ENCODE measurements at places on chromosomes 1 and 21.

DNA sequence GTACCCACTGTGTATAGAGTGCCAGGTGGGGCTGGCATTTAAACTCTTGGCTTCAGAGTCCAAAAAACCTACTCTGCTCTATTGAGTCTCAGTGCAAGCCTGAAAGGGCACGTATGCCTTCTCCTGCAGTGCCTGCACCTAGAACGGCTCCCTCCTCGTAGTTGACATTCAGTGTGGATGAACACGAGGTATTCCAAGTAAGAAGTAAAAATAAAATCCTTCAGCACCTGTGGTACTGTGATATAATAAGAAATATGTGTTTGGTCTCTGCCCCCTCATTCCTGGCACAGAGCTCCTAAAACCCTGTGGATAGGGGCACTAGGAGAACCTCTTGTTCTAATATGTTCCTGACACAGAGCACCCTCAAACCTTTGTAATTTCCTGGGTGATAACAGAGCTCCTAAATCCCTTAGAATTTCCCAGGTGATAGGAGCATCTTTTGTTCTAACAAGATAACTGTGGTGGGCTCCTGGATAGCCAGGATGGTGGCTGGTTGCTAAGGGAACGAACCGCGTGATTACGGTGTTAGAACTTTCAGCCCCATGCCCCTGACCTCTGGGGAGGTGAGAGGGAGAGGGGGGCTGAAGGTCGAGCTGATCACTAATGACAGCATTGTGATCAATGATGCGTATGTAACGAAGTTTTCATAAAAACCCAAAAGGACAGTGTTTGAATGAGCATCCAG is 16.8 kb downstream of the UCK2 start:
- peak overlapping the region; percentile 78 for H3K27ac ChIP-seq
- DNase-seq, result no peak
- H3K4me3 ChIP-seq, result no peak overlapping the region
- no peaks in the 10 kb centered on the region for H3K27me3 ChIP-seq
- H3K4me1 ChIP-seq, result peaks cover 50% of the 10 kb centered on the region

DNA sequence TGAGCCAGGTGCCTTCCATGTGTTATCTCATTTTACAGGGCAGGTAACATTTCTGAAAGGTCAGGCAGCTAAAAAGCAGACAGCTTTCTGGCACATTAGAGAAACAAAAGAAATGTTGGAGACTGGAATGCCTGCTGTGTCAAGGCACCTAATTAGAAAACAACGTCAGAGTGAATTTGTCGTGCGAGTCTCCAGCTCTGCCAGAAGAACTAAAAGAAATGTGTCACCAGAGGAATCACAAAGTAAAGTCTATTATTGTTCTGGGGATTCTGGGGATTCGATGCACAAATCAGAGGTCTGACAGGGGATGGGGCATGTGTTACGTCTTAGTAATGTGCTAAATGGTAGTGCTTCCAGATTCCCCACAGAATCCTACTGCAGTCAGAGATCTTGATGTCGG is 89.3 kb downstream of the EDEM3 start:
- H3K27ac ChIP-seq, result no peak overlapping the region
- H3K4me3 ChIP-seq, result no peak overlapping the region
- peaks cover 19% of the 10 kb centered on the region for H3K27me3 ChIP-seq
- no peak for DNase-seq

GRCh38 chr1:223298701-223299100 is 65.3 kb downstream of the SUSD4 start:
- H3K4me3 ChIP-seq, result no peak overlapping the region
- peak overlapping the region; percentile 49 for H3K27ac ChIP-seq
- H3K4me1 ChIP-seq, result peaks cover 28% of the 10 kb centered on the region
- no peak for DNase-seq

- H3K4me1 ChIP-seq, result peaks cover 15% of the 10 kb centered on the region
- H3K36me3 ChIP-seq, result peaks cover 27% of the 10 kb centered on the region
- no peak overlapping the region for H3K27ac ChIP-seq
- no peaks in the 10 kb centered on the region for H3K27me3 ChIP-seq
- H3K4me3 ChIP-seq, result no peak overlapping the region
- no peak for DNase-seq
Measured at GRCh38 chr1:33428661-33429060, 2.2 kb downstream of the PHC2 start.

DNA sequence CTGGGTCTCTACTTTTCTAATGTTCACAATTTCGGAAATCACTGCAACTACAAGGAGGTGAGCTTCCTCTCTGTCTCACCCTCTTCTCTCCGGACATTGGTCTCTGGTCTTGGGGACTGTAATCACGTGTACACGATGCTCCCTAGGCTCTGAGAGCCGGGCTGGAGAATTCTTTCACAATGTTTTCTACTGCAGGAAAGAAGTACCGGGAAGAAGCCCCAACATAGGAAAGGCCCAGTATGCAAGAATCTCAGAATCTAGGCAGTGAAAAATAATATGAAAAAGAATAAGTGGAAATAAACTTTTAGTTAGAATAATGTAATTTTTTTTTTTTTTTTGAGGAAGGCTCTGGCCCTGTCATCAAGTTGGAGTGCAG is 13.5 kb upstream of the HJV start:
- H3K4me1 ChIP-seq, result peaks cover 9% of the 10 kb centered on the region
- H3K27ac ChIP-seq, result no peak overlapping the region
- no peaks in the 10 kb centered on the region for H3K36me3 ChIP-seq
- DNase-seq, result no peak

- peaks cover 5% of the 10 kb centered on the region for H3K27me3 ChIP-seq
- H3K4me3 ChIP-seq, result no peak overlapping the region
- no peak for DNase-seq
- H3K36me3 ChIP-seq, result no peaks in the 10 kb centered on the region
- peaks cover 4% of the 10 kb centered on the region for H3K4me1 ChIP-seq
- no peak overlapping the region for H3K27ac ChIP-seq
Measured at GRCh38 chr1:198423673-198424072, 116.8 kb downstream of the ATP6V1G3 start.

- H3K27me3 ChIP-seq, result peaks cover 46% of the 10 kb centered on the region
- no peak overlapping the region for H3K27ac ChIP-seq
- no peak overlapping the region for H3K4me3 ChIP-seq
- no peak for DNase-seq
- H3K4me1 ChIP-seq, result no peaks in the 10 kb centered on the region
Measured at GRCh38 chr1:17920881-17921640, 165.9 kb downstream of the ACTL8 start.

GRCh38 chr1:93123201-93123783 is 44.2 kb downstream of the MTF2 start:
- no peaks in the 10 kb centered on the region for H3K4me1 ChIP-seq
- H3K36me3 ChIP-seq, result peaks cover 52% of the 10 kb centered on the region
- H3K27ac ChIP-seq, result no peak overlapping the region
- H3K27me3 ChIP-seq, result no peaks in the 10 kb centered on the region
- DNase-seq, result no peak
- H3K4me3 ChIP-seq, result no peak overlapping the region

DNA sequence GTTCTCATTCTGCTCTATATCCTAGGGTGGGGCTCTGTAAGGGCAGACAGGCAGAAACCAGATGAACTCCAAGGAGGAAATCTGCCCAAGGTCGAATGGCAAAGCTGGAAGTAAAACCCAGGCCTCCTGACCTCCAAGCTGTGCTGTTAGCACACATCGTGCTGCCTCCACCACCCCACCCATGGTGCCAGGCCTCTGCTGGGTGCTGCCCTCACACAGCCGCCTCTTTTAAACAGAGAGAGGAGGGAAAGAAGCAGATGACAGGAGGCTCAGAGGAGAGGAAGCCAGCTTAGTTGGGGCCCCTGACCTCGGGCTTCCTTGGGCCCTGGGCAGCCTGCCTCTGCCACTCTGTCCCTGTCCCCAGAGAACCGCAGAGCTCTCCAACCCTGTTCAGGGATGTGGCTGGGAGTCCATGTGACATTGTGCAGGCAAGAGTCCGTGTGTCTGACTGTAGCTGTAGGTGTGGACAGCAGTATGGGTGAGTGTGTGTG is 1.1 kb downstream of the SYNC start:
- H3K4me1 ChIP-seq, result peaks cover 24% of the 10 kb centered on the region
- DNase-seq, result no peak
- peak overlapping the region; percentile 80 for H3K4me3 ChIP-seq
- no peaks in the 10 kb centered on the region for H3K36me3 ChIP-seq
- H3K27me3 ChIP-seq, result peaks cover 25% of the 10 kb centered on the region
- H3K27ac ChIP-seq, result no peak overlapping the region

DNA sequence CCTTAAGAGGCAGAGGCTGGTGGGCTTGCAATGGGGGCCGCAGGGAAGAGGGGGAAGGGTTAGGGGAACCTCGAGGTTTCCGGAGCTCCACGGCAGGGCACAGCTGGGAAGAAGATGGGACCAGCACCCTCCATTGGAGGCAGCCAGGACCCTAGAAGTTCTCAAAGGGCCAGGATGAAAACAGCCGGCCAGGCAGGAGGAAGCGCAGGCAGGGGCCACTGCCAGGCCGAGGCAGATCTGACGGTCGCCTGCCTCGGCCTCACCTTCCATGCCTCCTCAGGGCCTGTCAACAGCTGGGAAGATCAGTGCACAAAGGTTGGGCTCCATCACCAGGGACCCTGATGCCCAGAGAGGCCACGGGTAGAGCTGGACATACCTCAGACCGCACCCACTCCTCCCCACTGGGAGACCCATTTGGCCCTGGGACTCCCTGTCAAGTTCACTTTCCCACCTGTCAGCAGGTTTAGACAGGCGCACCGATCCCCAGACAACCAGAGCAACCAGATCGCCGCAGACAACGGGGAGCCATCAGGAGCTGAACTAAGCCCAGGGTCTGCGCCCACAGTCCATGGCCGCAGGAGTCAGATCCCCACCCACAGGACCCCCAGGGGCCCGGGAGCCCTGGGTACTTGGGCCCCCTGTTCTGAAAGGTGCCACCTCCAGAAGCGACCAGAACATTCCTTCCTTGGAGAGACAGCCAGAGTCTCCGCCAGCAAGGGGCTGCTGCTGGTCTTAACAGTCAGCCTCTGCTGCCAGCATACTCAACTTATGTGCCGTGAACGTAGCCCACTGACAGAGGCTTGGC is 2.2 kb downstream of the SLC19A1 start:
- peaks cover 26% of the 10 kb centered on the region for H3K4me1 ChIP-seq
- no peaks in the 10 kb centered on the region for H3K27me3 ChIP-seq
- peaks cover 4% of the 10 kb centered on the region for H3K36me3 ChIP-seq

- DNase-seq, result no peak
- peaks cover 9% of the 10 kb centered on the region for H3K27me3 ChIP-seq
- no peak overlapping the region for H3K4me3 ChIP-seq
- H3K36me3 ChIP-seq, result no peaks in the 10 kb centered on the region
- no peaks in the 10 kb centered on the region for H3K4me1 ChIP-seq
- no peak overlapping the region for H3K27ac ChIP-seq
Measured at GRCh38 chr1:160467576-160467975, 55.5 kb downstream of the SLAMF6 start.

DNA sequence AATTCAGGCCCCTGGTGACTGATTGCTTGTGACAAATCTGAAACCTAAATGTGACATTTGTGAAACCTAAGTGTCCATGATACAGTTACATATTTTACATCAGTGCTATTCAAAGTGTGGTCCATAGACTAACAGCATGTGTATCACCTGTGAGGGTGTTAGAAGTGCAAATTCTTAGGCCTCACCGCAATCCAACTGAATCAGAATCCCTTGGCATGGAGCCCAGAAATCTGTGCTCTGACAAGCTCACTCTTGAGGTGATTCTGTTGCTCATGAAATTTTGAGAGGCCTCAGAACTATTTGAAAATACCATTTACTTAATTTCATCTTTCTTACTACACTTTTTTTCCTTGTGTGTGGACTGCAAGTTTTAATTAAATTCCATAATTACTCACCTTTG is 587.9 kb downstream of the ADGRL2 start:
- no peaks in the 10 kb centered on the region for H3K27me3 ChIP-seq
- DNase-seq, result no peak
- no peak overlapping the region for H3K27ac ChIP-seq
- no peak overlapping the region for H3K4me3 ChIP-seq
- H3K4me1 ChIP-seq, result peaks cover 36% of the 10 kb centered on the region
- H3K36me3 ChIP-seq, result no peaks in the 10 kb centered on the region

GRCh38 chr1:22207511-22208267 is 64.8 kb upstream of the WNT4 start:
- no peak overlapping the region for H3K4me3 ChIP-seq
- H3K27me3 ChIP-seq, result peaks cover 88% of the 10 kb centered on the region
- peaks cover 33% of the 10 kb centered on the region for H3K4me1 ChIP-seq
- no peaks in the 10 kb centered on the region for H3K36me3 ChIP-seq

DNA sequence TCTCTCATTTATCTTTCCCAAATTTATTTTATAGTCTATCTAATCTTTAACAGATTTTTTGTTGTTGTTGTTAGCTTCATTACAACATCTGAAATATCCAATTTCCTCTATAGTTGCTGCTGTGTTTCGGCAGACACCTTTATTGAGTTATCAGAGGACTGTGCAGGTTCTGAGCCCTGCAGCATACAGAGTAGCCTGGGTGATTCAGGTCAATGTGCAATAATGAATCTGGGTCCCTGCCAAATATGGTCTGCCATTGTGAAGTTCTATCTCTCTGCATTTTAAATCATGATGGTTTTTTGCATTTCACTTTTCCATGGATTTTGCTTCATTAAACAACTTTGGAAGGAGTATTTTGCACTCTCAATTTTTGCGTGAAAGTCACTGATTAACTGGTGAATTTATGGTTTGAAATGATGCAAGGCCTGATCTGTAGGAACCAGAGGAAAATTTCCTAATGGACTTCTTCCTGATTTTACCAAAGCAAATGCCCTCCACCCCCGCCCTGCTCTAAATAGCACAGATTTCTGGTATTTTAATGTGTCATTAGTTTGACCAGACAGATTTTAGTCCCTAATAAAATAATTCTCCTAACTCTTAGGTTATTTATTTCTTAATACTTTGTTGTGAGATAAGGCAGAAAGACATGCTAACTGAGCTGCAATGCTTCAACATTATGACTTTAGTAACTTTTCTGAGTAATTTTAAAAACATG is 402.3 kb downstream of the PTBP2 start:
- peaks cover 18% of the 10 kb centered on the region for H3K4me1 ChIP-seq
- H3K27ac ChIP-seq, result no peak overlapping the region
- no peaks in the 10 kb centered on the region for H3K36me3 ChIP-seq
- no peak overlapping the region for H3K4me3 ChIP-seq
- H3K27me3 ChIP-seq, result no peaks in the 10 kb centered on the region

DNA sequence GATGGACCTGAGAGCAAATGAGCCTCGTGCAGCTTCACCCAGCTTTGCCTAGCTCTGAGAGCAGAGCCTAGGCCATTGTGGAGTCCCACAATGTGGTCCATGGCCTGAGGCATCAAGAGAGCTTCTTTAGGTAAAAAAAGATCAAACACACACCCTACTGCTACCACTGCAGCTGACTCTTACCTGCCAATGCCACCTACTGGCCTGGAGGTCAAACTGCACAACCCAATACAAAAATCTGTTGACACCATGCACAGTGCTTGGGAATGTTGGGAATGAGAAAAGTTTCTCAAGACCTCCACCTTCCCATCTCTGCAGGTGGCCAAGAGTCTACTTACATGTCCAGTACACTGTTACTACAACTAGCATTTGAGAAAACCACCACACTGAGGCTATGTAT is 60.6 kb downstream of the UCHL5 start:
- DNase-seq, result no peak
- H3K27ac ChIP-seq, result no peak overlapping the region
- no peaks in the 10 kb centered on the region for H3K27me3 ChIP-seq
- no peak overlapping the region for H3K4me3 ChIP-seq
